ENCODE measurements at places on chromosomes 11 and 22.

GRCh38 chr11:18676803-18677202 lies 21.8 kb upstream of the TMEM86A start:
- DNase-seq = no peak

- DNase-seq = no peak
Measured at GRCh38 chr11:130547761-130548490, 99.5 kb downstream of the ADAMTS15 start.

DNA sequence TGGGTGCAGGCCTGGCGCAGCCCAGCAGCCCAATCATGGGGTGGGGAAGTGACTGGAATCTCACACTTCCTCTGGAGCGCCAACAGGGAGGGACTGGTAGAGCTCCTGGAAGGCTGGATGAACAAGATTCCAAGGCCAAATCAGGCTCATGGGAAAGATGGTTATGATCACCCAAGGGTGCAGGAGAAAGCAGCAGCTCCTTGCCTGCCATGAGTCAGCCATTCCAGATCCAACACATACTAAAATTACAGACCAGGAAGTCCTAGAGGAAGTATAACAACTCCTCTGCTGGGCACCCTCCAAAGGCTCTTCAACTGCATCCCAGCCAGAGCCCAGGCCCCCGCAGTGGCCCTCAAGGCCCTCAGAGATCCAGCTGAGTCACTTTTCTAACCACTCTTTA lies 427.3 kb downstream of the TENM4 start:
- DNase-seq = no peak

- no peak for DNase-seq
Measured at GRCh38 chr11:35257281-35257680, 118.3 kb downstream of the CD44 start.

DNA sequence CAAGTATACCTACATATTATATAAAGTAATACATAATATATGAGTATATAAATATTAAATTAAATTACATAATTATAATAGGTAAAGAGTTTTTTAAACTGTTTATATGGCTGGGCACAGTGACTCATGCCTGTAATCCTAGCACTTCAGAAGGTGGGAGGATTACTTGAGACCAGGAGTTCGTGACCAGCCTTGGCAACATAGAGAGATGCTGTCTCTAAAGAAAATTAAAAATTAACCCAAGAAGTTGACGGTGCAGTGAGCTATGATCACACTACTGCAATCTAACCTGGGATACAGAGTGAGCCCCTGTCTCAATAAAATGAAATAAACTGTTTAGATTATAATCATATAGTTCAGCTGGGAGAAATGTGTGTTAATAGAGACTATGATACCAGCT lies 363.0 kb downstream of the DDX10 start:
- no peak for DNase-seq

GRCh38 chr11:120061036-120061760 lies 76.7 kb downstream of the TRIM29 start:
- DNase-seq = no peak

- DNase-seq = no peak
Measured at GRCh38 chr11:87150936-87151335, 113.2 kb downstream of the TMEM135 start.

DNA sequence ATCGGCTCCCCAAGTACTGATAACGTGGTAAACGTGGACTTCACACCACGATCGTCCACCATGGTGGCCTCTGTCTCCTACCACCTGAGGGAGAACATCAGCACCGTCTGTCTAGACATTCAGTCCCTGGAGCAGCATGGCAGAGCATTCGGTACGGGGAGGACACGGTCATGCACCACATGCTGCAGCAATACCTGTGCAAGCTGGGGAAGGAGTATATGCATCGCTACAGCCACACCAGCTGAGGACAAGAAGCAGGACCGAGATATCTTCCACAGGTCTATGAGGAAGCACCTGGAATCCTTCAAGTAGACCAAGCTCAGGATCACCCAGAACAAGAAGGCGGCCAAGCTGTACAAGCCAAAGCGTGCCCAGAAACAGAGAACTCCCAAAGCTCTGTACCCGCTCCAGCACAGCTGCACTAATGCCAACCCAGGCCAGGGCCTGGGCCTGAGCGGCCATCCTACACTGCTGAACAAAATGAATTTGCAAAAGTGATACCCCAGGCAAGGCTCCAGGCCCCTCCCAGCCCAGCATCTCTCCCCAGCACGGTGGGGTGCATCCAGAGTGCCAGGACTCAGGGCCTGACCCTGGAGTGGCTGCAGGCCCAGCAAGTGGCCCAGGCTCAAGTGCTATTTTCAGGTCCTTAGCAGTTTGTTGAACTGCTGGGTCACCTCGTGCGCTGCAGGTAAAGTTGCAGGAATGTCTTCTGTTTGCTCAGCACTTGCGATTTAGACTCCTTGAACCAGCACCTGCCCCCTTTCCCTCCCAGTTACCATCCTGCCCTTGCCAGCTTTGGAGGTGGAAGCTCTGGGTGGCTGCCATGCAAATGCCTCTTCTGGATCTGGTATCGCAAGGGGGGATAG lies 119.3 kb upstream of the SERPIND1 start:
- no peak for DNase-seq

Measured in glomerular endothelial cell (primary cell).